ENCODE measurements at places on chromosomes 3 and 15.
A peak's percentile ranks its signal among the peaks of the same experiment; 100 is the strongest.

DNA sequence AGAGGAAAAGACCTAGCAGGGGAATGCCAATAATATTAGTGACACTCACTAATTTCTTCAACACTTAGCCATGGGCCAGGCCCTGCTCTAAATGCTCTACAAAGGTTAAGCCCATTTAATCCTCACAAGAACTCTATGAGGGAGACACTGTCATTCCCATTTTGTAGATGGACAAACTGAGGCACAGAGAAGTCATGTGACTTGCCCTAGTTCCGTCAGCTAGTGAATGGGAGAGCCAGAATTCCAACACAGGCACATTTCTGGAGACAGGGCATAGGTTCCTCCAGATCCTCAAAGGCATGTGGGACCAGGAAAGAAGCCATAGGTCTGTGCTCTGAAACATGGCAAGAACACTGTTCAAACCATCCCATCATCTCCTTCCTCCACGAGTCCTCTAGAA lies 31.5 kb downstream of the LOXL1 start:
- DNase-seq, result no peak

DNA sequence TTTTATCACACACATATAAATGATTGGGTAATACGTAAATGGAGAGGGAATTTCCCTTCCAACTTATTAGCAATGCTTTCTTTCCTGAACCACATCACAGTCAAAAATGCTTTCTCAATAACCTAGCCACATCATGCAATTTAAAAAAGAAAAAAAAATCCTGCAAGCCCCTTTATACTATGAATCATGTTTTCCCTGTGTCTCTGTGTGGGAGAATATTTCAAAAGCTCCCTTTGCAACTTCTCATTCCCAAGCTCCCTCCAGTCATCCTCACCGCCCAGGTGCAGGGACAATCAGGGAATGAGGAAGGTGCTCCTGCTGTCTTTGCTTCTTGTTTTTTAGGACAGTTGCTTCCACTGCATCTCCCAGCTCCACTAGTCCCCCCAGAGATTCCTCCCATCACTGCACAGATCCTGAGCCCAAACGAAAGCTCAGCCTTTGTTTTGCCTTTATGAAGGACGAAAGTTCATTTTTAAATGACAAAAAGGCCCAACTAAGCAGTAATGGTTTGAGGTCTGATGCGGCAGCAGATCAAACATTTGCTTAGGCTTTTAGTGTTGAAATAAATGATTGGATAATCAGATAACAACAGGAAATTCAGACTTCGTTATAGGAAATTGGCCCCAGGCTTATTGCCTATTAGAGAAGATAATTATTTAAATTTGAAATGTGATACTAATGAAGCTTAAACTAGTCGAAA lies 47.8 kb upstream of the ADGRG7 start:
- peak; percentile 92 for DNase-seq

GRCh38 chr3:106184540-106185457 lies 316.0 kb upstream of the CBLB start:
- DNase-seq, result no peak

DNA sequence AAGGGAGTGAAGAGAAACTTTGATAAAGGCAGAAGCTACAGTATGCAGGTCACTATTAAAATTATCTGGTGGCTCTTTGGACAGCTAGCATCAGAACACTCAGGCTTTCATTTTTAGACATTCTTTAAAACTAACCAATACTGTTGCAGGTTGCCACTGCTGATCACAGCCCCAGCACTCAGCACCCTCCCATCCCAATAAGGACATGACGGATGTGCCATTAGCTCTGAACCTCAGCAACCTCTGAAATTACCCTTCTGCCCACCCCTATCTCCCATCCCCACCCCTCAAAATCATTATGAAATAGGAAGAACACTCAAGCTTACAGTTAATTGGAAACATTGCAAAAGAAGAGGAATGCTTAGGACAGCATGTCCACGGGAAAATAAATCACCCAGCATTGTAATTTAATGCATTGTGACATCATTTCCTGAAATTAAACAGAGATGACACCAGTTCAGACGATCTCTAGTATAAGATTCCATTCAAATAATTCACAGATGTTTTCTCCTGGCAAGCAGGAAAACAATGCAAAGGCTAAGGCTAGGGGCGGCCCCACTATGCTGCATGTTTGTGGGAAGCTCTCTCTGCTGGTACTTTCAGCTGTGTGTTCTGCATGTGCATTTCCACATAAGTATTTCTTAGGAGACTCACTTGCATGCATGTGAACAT lies 71.6 kb downstream of the MEIS2 start:
- DNase-seq, result peak; percentile 75

DNA sequence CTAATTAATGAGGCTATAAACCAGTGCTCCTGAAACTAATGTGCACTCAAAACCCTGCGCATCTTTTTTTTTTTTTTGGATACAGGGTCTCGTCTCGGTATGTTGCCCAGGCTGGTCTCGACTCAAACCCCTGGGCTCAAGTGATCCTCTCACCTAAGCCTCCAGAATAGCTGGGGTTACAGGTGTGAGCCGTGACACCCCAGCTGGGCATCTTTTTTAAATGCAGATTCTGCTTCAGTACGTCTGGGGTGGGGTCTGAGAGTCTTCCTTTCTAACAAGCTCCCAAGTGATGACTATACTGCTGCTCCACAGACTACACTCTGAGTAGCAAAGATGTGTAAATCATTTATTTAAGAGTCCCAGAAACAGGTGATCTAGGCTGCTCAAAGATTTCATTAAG lies 73.0 kb downstream of the BFSP2 start:
- no peak for DNase-seq

DNA sequence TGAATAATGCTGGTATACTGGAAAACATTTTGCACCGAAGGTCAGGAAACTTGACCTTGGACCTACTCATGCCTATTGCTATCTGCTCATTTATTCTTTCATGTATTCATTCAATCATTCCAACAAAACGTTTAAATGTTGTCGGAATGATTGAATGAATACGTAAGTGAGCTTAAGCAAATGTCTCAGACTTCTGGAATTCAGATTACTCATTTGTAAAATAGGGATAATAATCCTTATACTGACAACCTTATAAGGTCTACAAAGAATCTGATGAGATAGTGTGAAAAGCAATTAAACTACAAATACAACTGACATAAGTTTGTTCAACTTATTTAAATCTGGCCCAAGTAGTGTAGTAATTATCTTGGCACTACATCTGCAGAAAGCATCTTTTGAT lies 288.7 kb downstream of the WDR72 start:
- DNase-seq, result no peak
